Hypothalamus (tissue), 51 donors: ENCODE measurements at places on chromosomes 6 and 20.

GRCh38 chr6:129871221-129871620 lies 10.1 kb upstream of the TMEM244 start:
- no peak for DNase-seq

- no peak for DNase-seq
Measured at GRCh38 chr6:144632266-144632665, 347.1 kb downstream of the UTRN start.

DNA sequence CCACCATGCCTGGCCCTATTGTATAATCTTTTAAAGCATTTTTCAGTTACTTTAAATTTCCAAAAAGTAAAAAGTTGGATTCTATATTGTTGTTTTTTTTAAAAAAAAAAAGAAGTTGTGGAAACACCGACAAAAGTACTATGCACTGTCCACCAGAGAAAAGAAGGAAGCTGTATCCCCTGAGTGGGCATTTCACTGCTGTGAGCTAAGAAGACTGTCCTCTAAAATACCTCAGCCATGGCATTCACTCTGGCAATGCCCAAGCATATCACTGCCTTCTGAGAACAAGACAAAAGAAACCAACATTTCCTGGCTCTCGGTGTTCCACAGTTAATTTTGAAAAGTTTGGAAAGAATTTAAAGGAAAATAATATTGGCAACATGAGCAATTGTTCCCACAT lies 117.8 kb downstream of the IPCEF1 start:
- no peak for DNase-seq

GRCh38 chr6:66735106-66735890 lies 1028.3 kb upstream of the EYS start:
- no peak for DNase-seq

GRCh38 chr6:101605874-101606273 lies 212.4 kb downstream of the GRIK2 start:
- DNase-seq = no peak

- no peak for DNase-seq
Measured at GRCh38 chr6:149112976-149113375, 204.5 kb upstream of the TAB2 start.

GRCh38 chr6:130034378-130035146 lies 16.2 kb downstream of the L3MBTL3 start:
- DNase-seq = no peak

GRCh38 chr6:107991061-107991460 lies 33.1 kb upstream of the SEC63 start:
- no peak for DNase-seq

- DNase-seq = no peak
Measured at GRCh38 chr20:63957690-63958441, 1.6 kb upstream of the UCKL1 start.

DNA sequence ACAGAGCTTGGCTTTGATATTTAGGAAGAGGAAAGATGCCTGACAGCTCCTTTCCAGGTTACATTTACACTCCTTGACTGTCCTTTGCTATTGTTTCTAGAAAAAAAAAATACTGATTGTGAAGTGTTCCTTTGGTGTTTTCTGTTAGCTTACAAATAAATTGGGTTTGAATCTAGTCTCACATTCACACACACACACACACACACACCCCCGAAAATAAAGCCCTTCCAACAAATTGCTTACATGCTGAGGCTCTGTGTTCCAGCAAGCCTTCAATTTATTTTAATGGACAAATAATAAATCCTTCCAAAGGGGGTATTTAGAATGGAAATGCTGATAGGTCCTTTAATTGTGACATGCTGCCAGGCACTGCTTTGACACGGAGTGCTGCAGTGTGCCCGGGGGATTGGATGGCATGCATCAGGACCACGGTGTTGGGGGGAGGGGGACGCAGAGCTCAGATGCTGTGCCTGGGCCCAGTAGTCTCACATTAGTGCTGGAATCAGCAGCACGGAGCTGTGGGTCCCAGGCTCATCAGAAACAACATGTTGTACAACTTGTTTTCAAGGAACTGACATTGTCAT lies 199.9 kb downstream of the CD83 start:
- DNase-seq = no peak

GRCh38 chr20:8624046-8624445 lies 444.8 kb upstream of the PLCB4 start:
- DNase-seq = no peak

DNA sequence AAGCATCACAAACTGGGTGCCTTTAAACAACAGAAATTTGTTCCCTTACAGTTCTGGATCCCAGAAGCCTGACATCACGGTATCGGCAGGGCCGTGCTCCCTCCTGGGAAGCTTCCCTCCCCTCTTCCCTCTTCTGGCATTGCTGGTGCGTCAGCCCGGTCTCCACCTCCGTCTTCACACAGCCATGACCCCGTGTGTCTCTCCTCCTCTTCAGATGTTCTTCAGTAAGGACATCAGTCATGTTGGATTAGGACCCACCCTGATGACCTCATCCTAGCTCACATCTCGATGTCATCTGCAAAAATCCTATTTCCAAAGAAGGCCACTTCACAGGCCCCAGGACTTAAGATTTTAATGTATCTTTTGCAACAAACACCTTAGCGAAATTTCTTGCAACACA lies 38.4 kb upstream of the TBXT start:
- DNase-seq = no peak

GRCh38 chr6:20559924-20560551 lies 25.8 kb downstream of the CDKAL1 start:
- no peak for DNase-seq

- DNase-seq = no peak
Measured at GRCh38 chr6:42221546-42221945, 3.9 kb upstream of the MRPS10 start.

DNA sequence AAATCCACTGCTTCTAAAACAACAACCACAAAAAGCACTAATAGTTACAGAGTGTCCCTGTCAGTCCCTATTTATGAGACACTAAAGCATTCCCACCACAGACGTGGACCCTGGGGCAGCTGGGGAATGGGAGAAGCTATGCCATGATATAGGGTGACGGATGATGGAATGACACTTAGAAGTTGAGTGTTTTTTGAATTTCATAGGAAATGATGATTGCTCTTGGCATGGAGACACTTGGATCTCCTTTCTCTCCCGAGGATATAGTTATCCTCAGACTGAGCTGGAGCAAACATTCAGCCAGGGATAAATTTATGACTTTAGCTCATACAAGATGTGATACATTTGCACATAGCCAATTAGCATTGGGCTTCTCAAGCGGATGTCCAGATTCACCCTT lies 151.2 kb downstream of the EDN3 start:
- no peak for DNase-seq

GRCh38 chr6:34559651-34560365 lies 3.7 kb upstream of the SPDEF start:
- DNase-seq = no peak

GRCh38 chr6:51300510-51300909 lies 481.8 kb downstream of the TFAP2B start:
- DNase-seq = no peak

DNA sequence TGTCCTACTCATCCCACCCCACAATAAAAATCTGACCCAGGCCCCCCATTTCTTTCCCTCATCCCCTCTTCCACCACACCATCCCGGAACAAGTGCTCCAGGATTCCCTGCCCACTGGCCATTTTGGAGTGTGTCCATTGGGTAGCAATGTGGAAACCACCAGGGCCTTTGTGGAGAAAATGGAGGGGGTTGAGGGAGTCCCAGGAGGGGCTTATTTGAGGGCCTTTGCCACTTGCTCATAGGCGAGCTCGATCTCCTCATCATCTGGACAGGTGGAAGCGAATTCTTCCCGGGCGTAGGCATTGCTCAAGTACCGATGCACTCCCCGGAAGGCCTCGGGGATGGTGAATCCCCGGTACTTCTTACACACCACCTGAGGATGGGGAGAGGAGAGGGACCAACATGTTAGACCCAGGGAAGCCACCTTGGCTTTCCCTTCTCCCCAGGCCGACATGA lies 1.6 kb upstream of the DDAH2 start:
- no peak for DNase-seq

- no peak for DNase-seq
Measured at GRCh38 chr6:106431972-106432371, 71.5 kb downstream of the CRYBG1 start.

- no peak for DNase-seq
Measured at GRCh38 chr6:17744019-17744756, 37.5 kb upstream of the NUP153 start.

DNA sequence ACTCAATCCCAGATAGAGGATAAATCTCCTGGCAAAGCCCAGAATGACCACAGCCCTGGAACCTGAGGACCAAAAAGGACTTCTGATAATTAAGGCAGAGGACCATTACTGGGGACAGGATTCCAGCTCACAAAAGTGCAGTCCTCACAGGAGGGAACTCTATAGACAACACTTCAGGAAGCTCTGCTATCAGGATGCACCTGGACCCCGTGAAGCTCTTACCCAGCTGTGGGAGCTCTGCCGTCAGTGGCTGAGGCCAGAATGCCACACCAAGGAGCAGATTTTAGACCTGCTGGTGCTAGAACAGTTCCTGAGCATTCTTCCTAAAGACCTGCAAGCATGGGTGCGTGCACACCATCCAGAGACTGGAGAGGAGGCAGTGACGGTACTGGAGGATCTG lies 992 bp downstream of the ZSCAN16 start:
- DNase-seq = no peak

- DNase-seq = no peak
Measured at GRCh38 chr6:303948-304558, 11.8 kb downstream of the DUSP22 start.

DNA sequence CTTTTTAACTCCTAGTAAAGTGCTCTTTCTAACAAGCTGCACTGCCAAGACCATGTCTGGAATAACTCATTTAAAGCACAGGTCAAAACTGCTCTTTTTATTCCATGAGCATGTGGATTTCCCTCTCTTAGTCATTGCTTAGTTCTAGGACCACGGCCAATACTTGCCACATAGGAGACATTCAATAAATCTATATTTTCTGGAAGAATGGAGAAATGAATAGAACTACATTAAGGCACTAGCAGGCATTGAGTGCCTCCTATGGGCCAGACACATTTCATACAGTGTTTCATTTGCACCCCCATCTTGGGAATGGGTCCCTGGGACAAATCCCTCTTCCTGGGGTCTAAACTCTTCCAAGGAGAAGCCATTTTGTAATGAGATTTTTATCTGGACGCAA lies 552.8 kb upstream of the CITED2 start:
- no peak for DNase-seq

DNA sequence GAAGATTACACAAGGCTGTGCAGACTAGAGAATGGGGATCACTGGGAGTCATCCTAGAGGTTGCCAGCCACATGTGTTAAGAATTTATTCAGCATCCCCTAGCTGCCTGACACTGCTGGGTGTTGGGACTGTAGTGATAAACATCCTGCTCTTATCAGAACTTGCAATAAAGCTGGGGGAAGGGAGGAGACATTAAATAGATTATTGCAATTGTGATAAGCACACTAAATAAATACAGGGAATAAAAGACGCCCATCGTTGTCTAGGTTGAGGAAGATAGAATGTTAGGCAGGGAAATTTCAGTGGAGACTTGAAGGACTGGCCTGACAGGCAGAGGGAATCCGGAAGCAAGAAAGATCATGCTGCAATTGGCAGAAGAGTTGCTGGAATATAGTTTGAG lies 33.2 kb upstream of the TRAM2 start:
- DNase-seq = no peak

DNA sequence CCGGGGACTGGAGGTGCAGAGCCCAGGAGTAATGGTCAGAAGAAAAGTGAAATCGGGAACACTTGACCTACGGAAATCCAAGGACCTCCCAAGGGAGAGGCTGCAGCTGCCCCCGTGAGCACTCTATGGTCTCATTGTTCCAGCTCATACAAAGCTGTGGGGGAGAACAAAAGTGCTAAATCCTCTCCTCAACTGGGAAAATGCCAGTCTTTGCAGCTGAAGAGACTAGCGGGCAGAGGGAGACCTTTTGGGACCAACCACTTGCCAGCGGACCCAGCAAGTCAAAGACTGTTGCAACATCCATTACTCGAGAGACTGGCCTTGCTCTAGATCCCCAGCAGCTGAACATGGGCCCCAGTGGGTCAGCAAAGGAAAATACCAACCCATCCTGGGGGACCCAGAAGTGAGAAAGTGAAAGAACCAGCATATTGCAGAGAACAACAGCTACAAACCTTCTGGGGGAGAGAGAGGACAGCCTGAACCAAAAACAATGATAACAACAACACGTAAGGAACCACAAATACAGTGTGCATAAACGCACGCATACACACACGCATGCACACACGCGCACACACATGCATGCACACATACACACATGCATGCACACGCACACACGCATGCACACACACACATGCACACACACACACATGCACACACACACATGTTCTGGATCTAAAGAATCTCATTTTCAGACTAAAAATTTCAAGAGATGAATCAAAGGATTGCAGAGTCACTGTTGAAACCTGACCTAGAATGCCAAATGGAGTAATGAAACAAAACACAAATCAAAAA lies 24.7 kb upstream of the ELMO2 start:
- DNase-seq = no peak

DNA sequence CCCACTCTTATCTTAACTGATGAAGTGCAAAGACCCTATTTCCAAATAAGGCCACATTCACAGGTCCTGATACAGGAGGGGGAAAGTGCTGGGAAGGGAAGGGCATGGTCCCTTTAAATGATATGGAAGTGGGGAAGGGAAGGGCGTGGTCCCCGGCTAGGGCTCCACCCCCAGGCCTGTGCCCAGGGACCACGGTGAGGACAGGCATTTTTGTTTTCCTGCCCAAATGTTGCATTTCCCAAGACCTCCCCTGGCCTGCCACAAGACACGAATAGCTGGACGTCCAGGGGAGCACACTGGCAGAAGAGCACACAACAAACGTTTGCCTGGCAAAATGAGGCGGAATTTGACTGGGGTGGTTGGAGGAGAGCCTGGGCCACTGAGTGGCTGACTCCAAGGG lies 16.1 kb upstream of the HFE start:
- DNase-seq = no peak

DNA sequence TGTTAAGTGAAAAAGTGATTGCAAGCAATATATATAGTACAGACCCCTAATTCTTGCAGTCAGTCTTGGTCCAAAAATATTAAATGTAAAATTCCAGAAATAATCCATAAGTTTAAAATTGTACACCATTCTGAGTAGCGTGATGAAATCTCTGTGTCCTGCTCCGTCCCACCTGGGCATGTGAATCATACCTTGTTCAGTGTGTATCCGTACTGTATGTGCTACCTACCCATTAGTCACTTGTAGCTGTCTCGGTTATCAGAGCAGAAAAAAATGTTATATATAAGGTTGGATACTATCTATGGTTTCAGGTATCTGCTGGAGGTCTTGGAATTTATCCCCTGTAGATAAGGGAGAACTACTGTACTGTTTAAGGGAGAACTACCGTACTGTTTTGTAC lies 16.3 kb downstream of the IRAK1BP1 start:
- DNase-seq = no peak

DNA sequence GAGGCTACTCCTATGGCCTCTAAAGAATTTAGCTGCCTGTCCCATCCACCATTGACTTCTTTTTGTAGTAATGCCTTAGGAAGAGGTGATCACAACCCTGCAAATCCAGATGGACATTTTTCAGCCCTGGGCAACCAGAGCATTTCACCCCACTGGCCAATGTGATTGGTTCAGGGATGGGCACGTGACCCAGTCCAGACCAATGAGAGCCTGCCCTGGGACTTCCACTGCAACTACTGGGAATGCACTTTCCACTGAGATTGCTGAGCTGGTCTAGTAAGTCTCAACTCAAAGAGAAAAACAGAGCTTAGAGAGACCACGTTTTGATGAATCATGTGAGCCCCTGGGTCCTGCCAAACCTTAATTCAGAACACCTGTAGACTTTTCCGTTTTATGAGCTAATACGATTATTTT lies 8.9 kb upstream of the UBE2V1 start:
- no peak for DNase-seq

- no peak for DNase-seq
Measured at GRCh38 chr6:30640481-30640880, 6.5 kb upstream of the C6orf136 start.
